Upper lobe of left lung (tissue), 6 donors: ENCODE measurements at places on chromosomes 3 and 15. TPM values are rescaled to one million over a fixed set of nuclear protein-coding genes. Genes with fewer than 3 reads are reported as not detected.

Gene MESP1
- 1.2 TPM for total RNA-seq

DNA sequence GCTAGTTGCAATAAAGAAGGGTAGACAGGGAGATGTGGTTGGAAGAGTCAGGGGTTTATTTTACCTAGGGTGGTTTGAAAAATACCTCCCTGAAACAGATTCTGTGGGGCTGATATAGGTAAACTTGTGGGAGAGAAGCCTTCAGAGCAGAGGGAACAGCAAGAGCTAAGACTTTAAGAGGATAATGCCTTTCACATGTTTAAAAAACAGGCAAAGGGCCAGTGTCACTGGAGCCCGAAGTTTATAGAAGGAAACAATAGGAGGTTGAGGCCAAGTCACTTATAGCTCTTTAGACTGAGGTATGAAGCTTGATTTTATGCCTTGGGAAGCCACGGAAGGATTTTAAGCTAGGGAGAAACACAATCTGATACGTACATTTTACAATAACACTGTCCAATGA is 448.7 kb downstream of the TAFA4 start:
- H3K4me3 ChIP-seq = no peak overlapping the region
- H3K27me3 ChIP-seq = no peaks in the 10 kb centered on the region
- no peaks in the 10 kb centered on the region for H3K36me3 ChIP-seq
- H3K4me1 ChIP-seq = no peaks in the 10 kb centered on the region

Gene HTR3E
- not detected for total RNA-seq

DNA sequence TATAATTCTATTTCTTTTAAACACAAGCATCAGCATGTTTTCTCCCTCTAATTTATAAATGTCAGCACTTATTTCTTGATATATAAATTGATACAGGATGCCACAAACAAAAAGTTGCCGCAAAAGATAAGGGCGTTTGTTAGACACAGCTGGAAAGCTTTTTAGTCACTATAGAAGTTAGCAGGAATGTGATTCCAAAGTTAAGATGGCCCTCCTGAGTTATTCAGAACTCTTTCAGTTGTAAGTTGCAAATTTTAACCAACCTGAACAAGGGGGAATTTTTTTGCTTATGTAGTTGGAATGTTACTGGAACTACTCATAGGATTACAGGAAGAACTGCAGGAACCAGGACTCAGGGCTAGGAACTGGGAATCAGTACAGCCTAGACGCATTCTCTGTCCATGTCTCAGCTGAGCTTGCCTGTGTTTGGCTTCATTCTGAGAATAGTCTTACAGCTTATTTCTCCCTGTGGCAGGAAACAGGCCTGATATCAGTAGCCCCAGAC is 166.3 kb downstream of the VGLL4 start:
- H3K4me3 ChIP-seq = no peak overlapping the region
- H3K4me1 ChIP-seq = peaks cover 29% of the 10 kb centered on the region
- no peaks in the 10 kb centered on the region for H3K36me3 ChIP-seq
- DNase-seq = no peak

DNA sequence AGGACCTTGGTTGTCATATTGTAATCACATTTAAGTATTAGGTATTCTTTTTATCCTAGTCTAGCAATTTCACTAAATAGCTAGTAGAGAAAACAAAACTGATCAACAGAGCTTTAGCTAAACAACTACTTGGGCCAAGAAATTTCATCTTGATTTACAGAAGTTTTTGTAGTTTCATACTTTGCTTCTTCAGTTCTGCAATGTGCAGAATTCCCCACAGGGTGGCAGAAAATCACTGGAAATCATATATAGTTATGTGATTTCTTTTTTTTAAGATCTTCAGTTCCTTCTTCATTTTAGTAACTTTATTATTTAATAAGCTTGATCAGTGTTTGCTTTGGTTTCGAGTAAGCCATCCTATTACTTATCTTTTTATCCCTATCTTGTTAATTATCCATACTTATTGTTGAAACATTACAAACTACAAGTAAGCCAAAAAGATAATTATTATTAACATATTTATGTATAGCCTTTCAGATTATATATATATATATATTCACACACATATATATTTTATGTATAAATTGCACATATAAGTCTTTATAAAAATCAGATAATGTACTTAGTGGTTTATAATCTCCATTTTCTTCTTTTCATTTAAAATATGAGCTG is 2.2 kb upstream of the BNIP2 start:
- no peak overlapping the region for H3K27ac ChIP-seq
- no peak overlapping the region for H3K4me3 ChIP-seq
- peak; percentile 27 for DNase-seq
- no peaks in the 10 kb centered on the region for H3K36me3 ChIP-seq
- H3K27me3 ChIP-seq = no peaks in the 10 kb centered on the region

Gene ISL2
- not detected for total RNA-seq

GRCh38 chr3:13276438-13277195 is 143.5 kb downstream of the NUP210 start:
- no peak overlapping the region for H3K4me3 ChIP-seq
- peaks cover 6% of the 10 kb centered on the region for H3K27me3 ChIP-seq
- peaks cover 4% of the 10 kb centered on the region for H3K4me1 ChIP-seq
- no peak overlapping the region for H3K27ac ChIP-seq
- DNase-seq = no peak

DNA sequence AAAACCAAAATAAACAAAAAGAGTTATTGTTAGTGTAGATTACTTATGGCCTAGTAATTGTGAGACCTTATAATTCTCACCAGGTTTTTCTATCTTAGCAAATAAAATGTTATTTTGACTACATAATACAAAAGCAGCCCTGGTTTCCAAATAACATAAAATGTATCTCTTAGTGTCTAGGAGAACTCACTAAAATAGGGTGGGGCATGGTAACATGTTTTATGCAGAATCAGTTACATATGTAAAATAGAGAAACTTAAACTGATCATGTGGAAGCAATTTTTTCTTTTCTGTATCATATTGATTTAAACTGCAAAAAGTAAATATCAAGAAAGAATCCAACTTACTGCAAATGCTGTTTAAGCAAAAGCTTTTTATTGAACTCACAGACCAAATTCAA is 431.1 kb upstream of the ALCAM start:
- H3K27ac ChIP-seq = no peak overlapping the region
- no peaks in the 10 kb centered on the region for H3K27me3 ChIP-seq
- H3K4me1 ChIP-seq = no peaks in the 10 kb centered on the region
- no peak overlapping the region for H3K4me3 ChIP-seq

Gene LTF
- total RNA-seq = 3.3 TPM

DNA sequence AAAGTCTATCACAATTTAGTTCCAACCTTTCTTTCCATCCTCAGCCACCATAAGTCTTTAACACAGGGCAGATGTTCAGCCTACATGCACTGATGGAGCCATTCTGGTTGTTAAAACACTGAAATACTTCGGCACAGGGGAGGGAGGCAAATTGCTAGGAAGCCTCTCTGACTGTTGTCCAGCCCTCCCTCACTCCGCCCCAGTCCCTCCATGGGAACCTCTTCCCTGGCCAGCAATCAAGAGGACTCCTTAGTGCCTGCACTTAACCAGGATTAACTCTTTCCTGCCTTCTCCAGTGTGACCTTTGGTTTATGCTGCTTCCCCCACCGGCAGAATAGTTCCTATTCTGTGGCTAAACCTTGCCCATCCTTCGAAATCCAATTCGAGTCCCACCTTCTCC is 47.0 kb upstream of the USP3 start:
- H3K27me3 ChIP-seq = no peaks in the 10 kb centered on the region
- H3K36me3 ChIP-seq = no peaks in the 10 kb centered on the region
- no peak overlapping the region for H3K27ac ChIP-seq

GRCh38 chr15:56225520-56225919 is 18.2 kb downstream of the RFX7 start:
- H3K4me1 ChIP-seq = no peaks in the 10 kb centered on the region
- H3K27me3 ChIP-seq = no peaks in the 10 kb centered on the region
- no peak overlapping the region for H3K4me3 ChIP-seq
- no peaks in the 10 kb centered on the region for H3K36me3 ChIP-seq

DNA sequence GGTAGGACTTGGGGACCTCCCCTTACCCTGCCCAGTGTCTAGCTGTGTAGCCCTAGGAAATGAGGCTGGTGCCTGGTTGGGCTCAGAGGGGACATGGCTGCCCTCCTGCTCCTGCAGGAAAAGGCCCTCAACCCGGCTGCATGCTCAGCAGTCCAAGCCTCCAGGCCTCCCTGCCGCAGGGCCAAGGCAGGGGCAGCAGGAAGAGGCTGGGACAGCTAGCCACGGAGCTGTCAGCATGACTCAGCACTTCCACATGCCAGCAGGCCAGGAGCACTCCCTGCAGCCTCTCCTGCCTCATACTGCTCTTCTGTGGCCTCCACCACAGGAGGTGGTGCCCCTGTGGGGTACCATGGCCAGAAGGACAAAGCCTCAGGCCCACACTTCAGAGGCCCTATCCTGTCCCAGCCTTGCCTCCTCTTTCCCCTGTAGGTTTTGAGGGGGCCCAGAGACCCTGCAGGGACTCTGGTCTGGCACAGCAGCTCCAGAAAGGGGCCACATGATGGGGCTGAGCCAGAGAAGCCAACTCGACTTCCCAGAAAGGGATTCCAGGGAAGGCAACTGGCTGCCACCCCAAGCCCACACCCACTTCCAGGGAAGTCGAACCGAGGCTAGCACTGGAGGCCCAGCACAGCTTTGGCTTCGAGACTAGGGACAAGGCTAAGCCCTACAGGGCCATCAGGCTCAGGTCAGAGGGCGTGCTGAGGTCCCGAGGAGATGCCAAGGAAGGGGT is 19.5 kb downstream of the TKT start:
- H3K36me3 ChIP-seq = peaks cover 92% of the 10 kb centered on the region
- DNase-seq = peak; percentile 62
- H3K27ac ChIP-seq = peak overlapping the region; percentile 14
- no peaks in the 10 kb centered on the region for H3K27me3 ChIP-seq

Gene MYZAP
- 36.6 TPM for total RNA-seq

Gene WNT7A
- 7.0 TPM for total RNA-seq

GRCh38 chr3:113573728-113574127 is 41.4 kb downstream of the SIDT1 start:
- no peak overlapping the region for H3K4me3 ChIP-seq
- H3K36me3 ChIP-seq = no peaks in the 10 kb centered on the region
- H3K4me1 ChIP-seq = no peaks in the 10 kb centered on the region
- no peak overlapping the region for H3K27ac ChIP-seq
- H3K27me3 ChIP-seq = no peaks in the 10 kb centered on the region

- H3K4me3 ChIP-seq = no peak overlapping the region
- DNase-seq = no peak
- no peaks in the 10 kb centered on the region for H3K36me3 ChIP-seq
- no peaks in the 10 kb centered on the region for H3K27me3 ChIP-seq
- H3K4me1 ChIP-seq = peaks cover 11% of the 10 kb centered on the region
Observed at GRCh38 chr15:67571648-67572415, 29.3 kb downstream of the MAP2K5 start.

DNA sequence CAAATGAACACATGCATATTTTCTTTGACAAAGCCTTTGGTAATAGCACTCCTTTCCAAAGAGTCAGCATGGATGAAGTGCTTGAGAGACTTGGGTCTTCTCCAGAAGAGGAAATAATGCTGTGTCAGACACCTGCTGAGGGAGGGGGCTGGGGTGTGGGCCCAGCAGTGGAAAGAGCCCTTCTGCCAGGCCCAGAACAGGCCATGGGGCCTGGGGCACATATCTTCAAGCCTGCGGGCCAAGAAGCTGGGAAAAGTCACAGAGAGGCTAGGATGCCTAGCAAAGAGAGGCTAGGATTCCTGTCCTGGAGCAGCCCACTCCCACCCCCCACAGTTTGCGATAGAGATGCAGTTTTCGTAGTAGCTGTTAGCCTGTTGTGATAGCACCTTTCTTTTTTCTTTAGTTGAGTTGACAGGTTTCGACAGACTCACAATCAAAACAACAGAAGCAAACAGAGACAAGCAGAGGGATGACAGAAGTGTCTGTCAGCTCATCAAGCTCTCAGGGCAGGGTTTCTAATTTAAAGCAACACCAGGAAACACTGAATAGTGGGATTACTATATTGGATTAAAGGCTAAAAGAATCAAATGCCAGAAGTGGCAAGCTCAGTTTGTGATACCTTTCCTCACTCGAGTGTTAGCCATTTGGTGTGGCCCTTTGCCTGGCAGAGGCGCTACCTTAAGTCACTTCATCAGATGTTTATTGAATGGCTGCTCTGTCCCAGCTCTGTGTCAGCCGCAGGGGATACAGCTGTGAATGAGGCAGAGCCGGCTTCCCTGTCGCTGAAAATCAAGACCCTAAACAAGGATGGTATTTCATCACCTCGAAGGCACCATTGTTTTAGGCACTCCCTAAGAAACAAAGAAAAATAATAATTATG is 19.0 kb downstream of the CMTM7 start:
- no peak overlapping the region for H3K4me3 ChIP-seq
- H3K27ac ChIP-seq = peak overlapping the region; percentile 82
- no peaks in the 10 kb centered on the region for H3K27me3 ChIP-seq
- DNase-seq = peak; percentile 56
- peaks cover 42% of the 10 kb centered on the region for H3K4me1 ChIP-seq
- no peaks in the 10 kb centered on the region for H3K36me3 ChIP-seq

Gene ATP13A4
- 196 TPM for total RNA-seq

- H3K36me3 ChIP-seq = no peaks in the 10 kb centered on the region
- H3K4me3 ChIP-seq = peak within 1 kb of the TSS; percentile 47
- H3K4me1 ChIP-seq = peaks cover 4% of the 10 kb centered on the region
Observed at GRCh38 chr15:33194704-33195670, at the start of gene FMN1. FMN1 (minus strand) TSS chr15:33194714; CDS start chr15:33154914, 39,800 bp downstream.

Gene NR2E3
- not detected for total RNA-seq

Gene MST1
- 29.7 TPM for total RNA-seq

- no peak overlapping the region for H3K4me3 ChIP-seq
- no peaks in the 10 kb centered on the region for H3K36me3 ChIP-seq
- no peak for DNase-seq
- H3K27ac ChIP-seq = no peak overlapping the region
- H3K27me3 ChIP-seq = no peaks in the 10 kb centered on the region
- H3K4me1 ChIP-seq = no peaks in the 10 kb centered on the region
Observed at GRCh38 chr15:39979606-39980005, 45.7 kb downstream of the EIF2AK4 start.

GRCh38 chr3:28322464-28322863 is 26.1 kb upstream of the ZCWPW2 start:
- no peaks in the 10 kb centered on the region for H3K27me3 ChIP-seq
- no peaks in the 10 kb centered on the region for H3K4me1 ChIP-seq
- no peak overlapping the region for H3K27ac ChIP-seq
- peaks cover 16% of the 10 kb centered on the region for H3K36me3 ChIP-seq
- DNase-seq = no peak
- H3K4me3 ChIP-seq = no peak overlapping the region

Gene MAGI1
- total RNA-seq = 35.8 TPM

- no peak overlapping the region for H3K27ac ChIP-seq
- no peaks in the 10 kb centered on the region for H3K4me1 ChIP-seq
- H3K27me3 ChIP-seq = no peaks in the 10 kb centered on the region
- no peak overlapping the region for H3K4me3 ChIP-seq
Observed at GRCh38 chr3:108450444-108450843, 60.0 kb downstream of the MYH15 start.

- no peak for DNase-seq
- H3K27ac ChIP-seq = peak overlapping the region; percentile 10
- peaks cover 7% of the 10 kb centered on the region for H3K4me1 ChIP-seq
- no peaks in the 10 kb centered on the region for H3K27me3 ChIP-seq
- H3K4me3 ChIP-seq = no peak overlapping the region
Observed at GRCh38 chr15:63089260-63090043, 32.2 kb upstream of the LACTB start.
